ENCODE measurements at places on chromosomes 11 and 22.
A peak's percentile ranks its signal among the peaks of the same experiment; 100 is the strongest.

DNA sequence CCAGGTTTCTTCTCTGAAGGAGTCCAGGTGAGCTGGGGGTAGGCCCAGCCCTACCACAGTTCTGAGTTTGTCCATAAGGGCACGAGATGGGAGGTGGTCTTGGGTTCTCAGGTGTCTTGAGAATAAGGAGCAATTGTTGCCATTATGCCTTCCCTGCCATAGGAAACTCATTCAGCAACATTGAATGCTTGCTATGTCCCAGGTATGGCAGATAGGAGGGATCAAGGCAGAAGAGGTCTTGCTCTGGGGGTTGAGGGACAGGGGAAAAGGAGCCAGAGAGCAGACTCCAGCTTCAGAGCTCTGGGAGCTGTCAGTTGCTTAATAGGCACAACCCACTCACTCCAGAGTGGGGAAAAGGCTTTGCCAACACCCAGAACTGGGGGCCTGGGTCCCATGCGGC, 4.3 kb downstream of the SELENOM start:
- DNase-seq: no peak

DNA sequence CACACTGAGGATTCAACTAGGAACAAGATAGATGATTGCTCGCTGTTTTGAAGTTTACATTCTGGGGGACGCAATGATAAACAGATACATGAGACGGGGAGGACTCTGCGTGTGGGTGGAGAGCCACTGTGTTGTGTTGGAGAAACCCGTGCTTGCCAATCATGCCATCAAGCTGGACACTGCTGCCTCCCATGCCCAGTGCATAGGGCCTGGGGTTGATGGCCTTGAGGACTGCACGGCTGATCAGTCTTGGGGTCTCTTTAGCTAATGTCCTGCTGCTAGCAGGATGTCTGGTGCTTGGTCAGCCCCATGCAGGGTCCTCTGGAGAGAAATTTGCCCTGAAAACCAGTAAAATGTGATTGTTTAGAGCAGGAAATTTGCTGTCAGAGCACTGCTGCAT, 221.2 kb upstream of the B3GAT1 start:
- DNase-seq: no peak

DNA sequence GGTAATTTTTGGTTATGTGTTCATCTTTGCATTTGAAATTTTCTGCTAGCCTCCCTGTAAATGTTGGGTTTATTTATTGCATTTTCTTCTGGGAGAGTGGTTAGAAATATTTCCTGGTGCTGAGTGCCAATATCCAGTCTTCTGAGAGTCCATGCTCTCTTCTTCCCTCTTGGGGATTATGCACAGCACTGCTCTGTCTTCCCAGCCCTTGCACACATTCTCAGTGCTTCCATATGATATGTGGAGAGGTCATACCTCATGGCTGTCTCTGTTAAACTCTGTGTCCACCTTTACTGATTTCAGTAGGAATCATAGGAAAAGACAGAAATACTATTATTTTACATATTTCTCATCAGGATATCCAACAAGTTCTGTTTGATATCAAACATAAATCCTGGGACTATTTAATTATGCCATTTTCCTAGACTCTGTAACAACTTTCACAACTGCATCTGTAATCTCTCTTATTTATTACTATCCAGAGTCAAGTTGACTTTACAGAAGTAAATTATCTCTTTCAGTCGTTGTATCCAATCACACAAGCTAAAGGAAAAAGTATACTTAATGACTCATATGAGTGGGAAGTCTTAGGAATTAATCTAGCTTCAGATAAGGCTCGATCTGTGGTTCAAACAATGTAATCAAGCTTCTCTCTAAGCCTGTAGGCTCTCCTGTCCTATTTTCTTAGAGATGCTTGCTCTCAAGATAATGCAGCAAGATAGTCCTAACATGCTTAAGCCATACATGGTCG, 2.7 kb upstream of the NXPE1 start:
- no peak for DNase-seq

- no peak for DNase-seq
Observed at GRCh38 chr11:59283311-59283710, 70.6 kb upstream of the MPEG1 start.

GRCh38 chr11:441043-441417, 781 bp downstream of the ANO9 start:
- DNase-seq: no peak

GRCh38 chr22:22599248-22599647, 40.2 kb upstream of the PRAME start:
- no peak for DNase-seq

DNA sequence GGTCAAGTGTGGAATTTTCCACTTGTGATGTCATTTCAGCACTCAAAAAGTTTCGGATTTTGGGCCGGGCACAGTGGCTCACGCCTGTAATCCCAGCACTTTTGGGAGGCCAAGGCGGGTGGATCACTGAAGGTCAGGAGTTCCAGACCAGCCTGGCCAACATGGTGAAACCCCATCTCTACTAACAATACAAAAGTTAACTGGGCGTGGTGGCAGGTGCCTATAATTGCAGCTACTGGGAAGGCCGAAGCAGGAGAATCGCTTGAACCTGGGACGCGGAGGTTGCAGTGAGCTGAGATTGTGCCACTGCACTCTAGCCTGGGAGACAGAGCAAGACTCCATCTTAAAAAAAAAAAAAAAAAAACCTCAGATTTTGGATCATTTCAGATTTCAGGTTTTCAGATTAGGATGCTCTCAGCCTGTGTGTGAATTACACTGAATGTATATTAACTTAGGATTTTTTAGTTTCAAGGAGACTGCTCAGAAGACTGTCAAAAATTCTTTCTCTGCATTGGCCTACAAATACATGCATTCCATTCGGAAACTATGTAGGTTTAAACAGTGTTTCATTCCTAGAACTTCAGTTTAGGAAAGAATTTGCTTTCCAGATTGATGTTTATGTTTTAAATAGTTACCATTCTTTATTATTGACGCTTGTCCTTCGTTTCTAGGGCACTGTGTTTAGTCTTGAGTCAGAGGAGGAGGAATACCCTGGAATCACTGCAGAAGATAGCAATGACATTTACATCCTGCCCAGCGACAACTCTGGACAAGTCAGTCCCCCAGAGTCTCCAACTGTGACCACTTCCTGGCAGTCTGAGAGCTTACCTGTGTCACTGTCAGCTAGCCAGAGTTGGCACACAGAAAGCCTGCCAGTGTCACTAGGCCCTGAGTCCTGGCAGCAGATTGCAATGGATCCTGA, 48.0 kb downstream of the BID start:
- no peak for DNase-seq

GRCh38 chr22:37270928-37271650, 11.2 kb upstream of the CYTH4 start:
- no peak for DNase-seq

- no peak for DNase-seq
Observed at GRCh38 chr11:102794382-102794781, 3.6 kb downstream of the MMP1 start.

- no peak for DNase-seq
Observed at GRCh38 chr11:102117472-102118113, 7.3 kb downstream of the YAP1 start.

DNA sequence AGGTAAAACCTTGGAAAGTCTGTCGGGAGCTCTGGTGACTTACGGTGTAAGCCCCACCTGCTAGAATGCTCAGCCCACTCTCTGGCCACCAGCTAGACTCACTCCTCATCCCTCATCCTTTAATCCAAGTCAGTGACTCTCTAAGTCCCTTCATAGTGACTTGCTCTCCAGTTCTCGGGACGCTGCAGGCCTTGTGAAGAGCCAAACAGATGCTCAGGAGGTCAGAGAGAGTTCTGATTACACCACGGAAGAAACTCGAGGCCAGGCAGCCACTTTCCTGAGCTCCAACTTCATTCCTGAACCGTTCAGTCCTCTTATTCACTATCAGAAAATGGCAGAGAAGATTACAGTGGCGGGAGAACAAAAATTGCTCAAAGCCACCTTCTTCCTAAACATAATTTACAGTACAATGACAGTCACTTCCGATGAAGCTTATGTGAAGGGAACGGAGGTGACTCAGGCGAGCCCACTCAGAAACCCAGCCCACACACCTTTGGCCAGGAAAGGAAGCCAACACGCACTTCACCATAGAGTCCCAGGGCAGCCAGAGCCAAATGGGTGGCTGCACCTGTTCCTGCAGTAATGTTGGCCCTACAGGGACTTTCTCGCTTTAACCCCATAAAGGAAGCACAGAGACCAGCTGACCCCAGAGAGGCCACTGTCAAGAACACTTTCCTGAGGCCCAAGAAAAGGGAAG, 100.4 kb downstream of the GALNT18 start:
- DNase-seq: no peak

- DNase-seq: no peak
Observed at GRCh38 chr11:119795690-119796089, 66.7 kb upstream of the NECTIN1 start.

- DNase-seq: no peak
Observed at GRCh38 chr11:102116453-102117205, 6.4 kb downstream of the YAP1 start.

DNA sequence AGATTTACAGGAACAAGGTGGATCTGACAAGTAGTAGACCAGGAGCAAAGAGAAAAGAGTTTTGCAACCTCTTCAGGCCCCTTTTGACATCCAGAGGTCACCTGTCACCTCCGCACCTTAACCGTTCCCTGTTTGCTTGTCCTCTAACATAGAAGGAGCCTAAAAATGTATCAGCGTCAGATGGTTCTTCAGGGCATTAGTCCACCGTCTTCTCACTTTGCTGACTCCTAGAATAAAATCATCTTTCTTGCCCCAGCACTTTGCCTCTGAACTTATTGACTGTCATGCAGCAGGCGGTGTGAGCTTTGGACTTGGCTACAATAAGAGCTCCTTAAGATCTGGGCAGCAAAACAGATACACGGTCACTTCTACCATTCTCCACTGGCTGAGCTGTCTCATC, 339.7 kb upstream of the B3GAT1 start:
- no peak for DNase-seq

DNA sequence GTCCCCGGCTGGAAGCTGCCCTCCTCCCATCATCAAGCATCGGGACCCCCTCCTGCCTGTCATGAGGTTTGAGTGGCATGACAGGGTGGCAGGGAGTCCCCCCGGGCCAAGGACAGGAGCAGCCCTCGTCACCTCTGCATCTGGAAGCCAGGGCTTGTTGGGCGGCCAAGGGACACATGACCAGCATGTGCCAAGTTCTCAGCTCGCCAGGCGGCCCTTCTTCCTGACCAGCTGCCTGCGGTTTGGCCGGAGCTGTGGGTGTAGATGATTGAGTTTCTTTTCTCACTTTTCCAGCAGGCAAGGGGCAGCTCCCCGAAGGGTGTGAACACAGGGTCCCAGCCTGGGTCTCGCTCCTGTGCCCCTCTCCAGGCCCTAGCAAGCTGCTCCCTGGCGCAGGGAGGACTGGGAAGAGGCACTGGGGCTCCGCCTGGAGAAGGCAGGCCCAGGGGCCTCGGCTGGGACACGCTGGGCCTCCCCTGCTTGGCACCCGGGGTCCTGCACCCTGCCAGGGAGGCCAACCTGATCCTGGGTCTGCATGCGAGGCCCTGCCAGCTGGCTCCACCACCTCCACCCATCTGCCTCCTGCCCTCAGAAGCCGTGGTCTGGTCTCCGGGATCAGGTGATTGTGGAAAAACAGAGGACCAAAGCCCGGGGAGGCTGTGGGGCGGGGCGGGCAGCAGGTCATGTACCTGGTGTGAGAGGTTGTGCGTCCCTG, 13.4 kb downstream of the ARHGAP8 start:
- no peak for DNase-seq

- DNase-seq: no peak
Observed at GRCh38 chr22:24554313-24555164, at the start of gene GUCD1. Gene GUCD1, minus strand, starts transcription at chr22:24555138. Its CDS starts 147 bp downstream, at chr22:24554991.

DNA sequence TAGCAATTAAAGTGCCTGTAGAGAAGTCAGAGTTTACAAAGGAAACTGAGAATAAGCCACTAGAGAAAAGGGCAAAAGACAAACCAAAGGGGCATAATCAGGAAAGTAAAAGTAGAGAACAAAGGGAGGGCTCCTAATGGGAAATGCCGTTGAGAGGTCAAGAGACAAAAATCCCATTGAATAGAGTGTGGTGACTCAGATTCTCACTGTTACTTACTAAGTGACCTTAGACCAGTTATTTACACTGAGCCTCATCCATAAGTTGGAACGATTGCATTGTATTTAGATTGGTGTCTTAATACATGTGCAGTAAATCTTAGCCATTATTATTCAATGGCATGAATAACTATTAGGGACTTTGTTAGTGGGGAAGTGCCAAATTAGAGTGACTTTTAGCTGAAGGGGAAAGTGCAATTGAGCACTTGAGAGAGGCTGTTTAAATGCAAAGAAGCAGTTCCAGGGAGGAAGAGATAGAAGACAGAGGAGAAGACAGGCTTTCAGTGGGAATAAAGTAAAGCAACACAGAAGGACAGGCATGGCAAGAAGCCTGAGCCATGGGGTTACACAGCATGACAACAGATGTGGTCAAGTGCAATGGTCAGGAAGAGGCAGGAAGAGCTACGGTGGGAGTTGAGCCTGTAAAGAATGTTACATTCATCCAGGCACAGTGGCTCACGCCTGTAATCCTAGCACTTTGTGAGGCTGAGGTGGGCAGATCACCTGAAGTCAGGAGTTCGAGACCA, 82.6 kb downstream of the UBASH3B start:
- DNase-seq: no peak

GRCh38 chr22:30277547-30278344, 11.1 kb upstream of the OSM start:
- no peak for DNase-seq

- DNase-seq: no peak
Observed at GRCh38 chr11:28231475-28231874, 123.3 kb downstream of the METTL15 start.

GRCh38 chr11:118290923-118291322, 13.6 kb upstream of the CD3E start:
- DNase-seq: peak; percentile 12

DNA sequence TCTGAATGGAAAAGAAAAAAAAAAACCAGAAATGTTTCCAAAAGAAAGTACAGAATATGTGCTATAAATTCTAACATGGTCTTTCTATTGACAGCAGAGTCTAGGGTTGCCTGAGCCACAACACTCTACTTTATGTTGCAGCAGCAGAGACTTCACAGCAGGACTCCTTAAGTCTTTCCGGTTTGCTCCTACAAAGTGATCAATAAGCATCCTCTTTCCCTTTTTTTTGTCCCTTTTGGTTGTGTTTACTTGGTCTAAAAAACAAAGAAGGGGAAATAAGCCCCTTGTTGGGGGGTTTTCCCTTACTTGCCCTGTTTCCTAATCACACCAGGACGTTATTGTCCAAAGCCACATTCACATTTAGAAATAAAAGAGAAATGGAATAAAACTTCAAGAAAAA, 163.1 kb upstream of the MPPED2 start:
- no peak for DNase-seq

- no peak for DNase-seq
Observed at GRCh38 chr11:63829823-63830489, 9.0 kb upstream of the MARK2 start.

GRCh38 chr22:36333644-36334043, 54.1 kb downstream of the MYH9 start:
- no peak for DNase-seq

Data from effector CD4-positive, alpha-beta T cell (primary cell).